ENCODE measurements at places on chromosomes 16 and 17. TPM values are rescaled to one million over a fixed set of nuclear protein-coding genes. Genes with fewer than 3 reads are reported as not detected.

GPR142 gene
- not detected for total RNA-seq

KDM6B gene
- 2.1 TPM for total RNA-seq

SNN gene
- 8.4 TPM for total RNA-seq

TBX6 gene
- 0.24 TPM for total RNA-seq

KCNH6 gene
- total RNA-seq: 0.18 TPM

PRCD gene
- not detected for total RNA-seq

RNF222 gene
- total RNA-seq: not detected

CD79B gene
- total RNA-seq: not detected

SYNGR3 gene
- 0.97 TPM for total RNA-seq

SLC5A10 gene
- not detected for total RNA-seq

ITGAX gene
- not detected for total RNA-seq

MEOX1 gene
- total RNA-seq: not detected

PPL gene
- 6.6 TPM for total RNA-seq

KIFC3 gene
- total RNA-seq: 45.3 TPM

PARN gene
- 54.8 TPM for total RNA-seq

CES3 gene
- total RNA-seq: 2.3 TPM

Measured in HepG2 (cell line).